Epithelial cell of proximal tubule (primary cell): ENCODE measurements at places on chromosomes 13 and 19. TPM values are rescaled to one million over a fixed set of nuclear protein-coding genes. Genes with fewer than 3 reads are reported as not detected.

ZNF253 gene
- 6.9 and 8.1 TPM in 2 replicates for total RNA-seq

GRCh38 chr13:19927117-19927748, 31.3 kb upstream of the ZMYM2 start:
- peak; percentile 25 for DNase-seq

DNA sequence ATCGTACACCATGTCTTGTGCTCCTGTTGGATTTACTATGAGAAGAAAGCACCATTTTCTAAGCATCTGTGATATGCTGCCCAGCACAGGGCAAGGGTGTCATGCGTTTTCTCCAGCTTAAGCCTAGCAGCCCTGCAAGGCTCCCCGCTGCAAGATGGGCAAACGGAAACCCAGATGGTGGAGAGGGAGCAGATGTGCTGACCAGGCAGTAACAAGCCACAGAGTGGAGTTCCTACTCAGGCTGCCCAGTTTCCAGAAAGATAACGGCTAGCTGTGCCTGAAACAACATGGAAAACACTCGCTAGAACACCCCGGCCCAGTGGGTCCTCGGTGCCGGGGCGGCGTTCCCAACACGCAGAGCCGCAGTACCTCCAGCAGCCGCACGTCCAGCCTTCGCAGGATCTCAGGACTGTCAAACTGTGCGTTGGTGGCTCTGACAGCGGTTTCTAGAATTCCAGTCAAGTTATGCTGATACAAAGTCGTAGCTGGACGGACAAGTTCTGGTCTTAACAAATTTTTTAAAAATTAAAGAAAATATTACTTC, 68.4 kb downstream of the TUBGCP3 start:
- DNase-seq: no peak

PTGER1 gene
- 4.5 and 16.4 TPM in 2 replicates for total RNA-seq

DNA sequence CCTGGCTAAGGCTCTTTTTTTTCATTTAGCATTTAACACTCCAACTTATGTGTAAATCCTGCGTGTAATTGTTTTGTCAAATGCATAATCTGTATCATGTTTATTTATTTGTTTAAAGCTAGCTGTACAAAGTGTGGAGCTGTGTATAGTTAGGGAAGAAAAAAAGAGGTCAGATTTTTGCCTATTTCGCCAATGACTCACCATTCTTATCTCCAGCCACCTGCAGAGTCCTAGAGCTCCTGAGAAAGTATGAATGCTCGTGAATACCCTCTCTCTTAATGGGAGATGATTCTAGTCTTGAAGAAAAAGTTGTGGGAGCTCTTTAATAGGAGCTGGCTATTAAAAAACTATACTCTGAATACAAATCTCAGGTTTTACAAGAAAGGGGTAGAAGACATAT, 778.8 kb upstream of the SLITRK5 start:
- DNase-seq: no peak

DNA sequence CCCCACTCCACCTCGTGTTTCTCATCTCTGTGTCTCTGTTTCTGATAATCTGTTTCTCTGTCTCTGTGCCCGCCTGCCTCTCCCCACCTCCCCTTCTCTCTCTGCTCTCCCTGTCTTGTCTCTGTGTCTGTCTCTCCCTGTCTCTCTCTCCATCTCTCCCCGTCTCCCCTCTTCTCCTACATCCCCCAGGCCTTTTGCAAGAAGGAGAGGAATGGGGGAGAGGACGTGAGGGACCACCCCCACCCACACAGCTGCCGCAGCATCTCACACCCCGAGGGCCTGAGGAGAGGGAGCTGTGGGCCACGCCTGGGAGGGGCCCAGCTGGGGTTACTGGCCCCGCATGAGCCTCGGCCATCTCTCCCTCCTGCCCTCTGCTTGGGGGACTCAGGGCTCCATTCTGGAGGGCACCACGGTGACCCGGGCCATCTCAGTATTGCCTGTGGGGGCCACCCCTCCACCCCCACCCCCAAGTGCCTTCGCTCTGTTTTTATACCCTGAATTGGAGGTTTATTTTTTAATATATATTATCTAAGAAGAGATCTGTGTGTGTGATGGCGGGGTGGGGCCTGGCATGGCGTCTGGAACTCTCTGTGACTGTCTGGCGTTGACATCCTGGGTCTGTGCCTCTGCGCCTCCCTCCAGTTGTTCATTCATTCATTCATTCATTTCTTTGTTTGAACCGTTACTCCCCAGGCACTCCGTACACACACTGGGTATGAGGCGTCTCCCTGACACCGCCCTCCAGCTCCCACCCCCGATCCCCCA, 21.2 kb downstream of the ERFL start:
- no peak for DNase-seq
